Fibroblast of skin of scalp (primary cell): ENCODE measurements at places on chromosomes 3 and 15.

- peak; percentile 56 for DNase-seq
Observed at GRCh38 chr15:96046620-96047240, 283.8 kb upstream of the NR2F2 start.

- peak; percentile 75 for DNase-seq
Observed at GRCh38 chr3:157417247-157417646, 19.4 kb upstream of the PTX3 start.

- DNase-seq: no peak
Observed at GRCh38 chr3:193899001-193899400, 236.9 kb upstream of the HES1 start.

GRCh38 chr3:161096771-161097367 lies 8.3 kb downstream of the B3GALNT1 start:
- DNase-seq: no peak

- peak; percentile 92 for DNase-seq
Observed at GRCh38 chr3:147038481-147038880, 367.9 kb downstream of the ZIC4 start.

GRCh38 chr3:119140466-119140865 lies 5.5 kb upstream of the TEX55 start:
- peak; percentile 9 for DNase-seq

GRCh38 chr3:121855555-121855954 lies 20.5 kb downstream of the EAF2 start:
- no peak for DNase-seq

GRCh38 chr15:40468898-40469331 lies 1.9 kb upstream of the CHST14 start:
- no peak for DNase-seq

GRCh38 chr3:156150434-156151066 lies 30.2 kb downstream of the KCNAB1 start:
- DNase-seq: peak; percentile 67

DNA sequence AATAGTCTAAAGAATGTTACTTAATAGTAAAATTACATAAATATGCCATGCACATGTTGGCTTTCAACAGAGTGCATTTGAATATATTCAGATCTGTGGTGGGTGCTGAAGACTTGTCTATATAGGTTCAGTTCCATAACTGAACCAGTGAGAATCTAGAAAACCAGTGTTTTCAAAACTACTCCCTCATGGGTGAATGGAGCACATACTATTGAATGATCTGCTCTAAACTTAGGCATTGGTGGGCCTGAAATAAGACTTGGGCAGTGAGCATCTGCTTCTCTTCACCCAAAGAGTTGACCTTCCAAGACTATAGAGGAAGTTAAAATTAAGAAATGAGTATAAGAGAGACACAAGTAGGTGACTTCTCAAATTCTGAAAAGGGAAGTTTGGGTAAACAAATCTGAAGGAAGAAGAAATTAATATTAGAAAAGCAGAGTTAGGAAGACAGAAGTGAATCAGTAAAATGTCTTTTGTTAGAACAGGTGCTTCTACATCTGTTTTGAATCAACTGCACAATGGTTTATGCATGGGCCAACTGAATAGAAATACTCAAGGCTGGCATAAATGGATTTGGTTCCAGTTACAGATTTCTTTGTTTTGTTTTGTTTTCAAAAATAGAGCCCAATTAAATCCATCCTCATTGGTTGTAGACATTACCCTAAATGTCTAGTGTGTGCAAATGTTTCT lies 19.3 kb downstream of the ALCAM start:
- DNase-seq: no peak

DNA sequence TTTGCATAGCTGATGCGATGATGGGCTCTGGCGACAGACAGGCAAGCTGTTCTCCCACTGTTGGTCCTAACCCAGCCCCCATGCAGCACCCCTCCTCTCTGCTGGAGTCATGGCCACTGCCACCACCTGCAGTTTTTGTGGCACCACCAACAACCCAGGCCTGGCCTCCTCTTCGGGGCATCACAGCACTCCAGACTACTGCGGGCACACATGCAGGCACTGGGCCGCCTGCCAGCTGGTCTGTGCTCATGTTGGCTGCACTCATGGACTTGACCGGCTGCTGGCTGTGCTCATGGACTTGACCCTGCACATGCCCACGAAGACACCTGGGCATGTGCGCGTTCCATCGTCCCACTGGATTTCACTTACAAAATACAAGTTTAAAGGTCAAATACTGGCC lies 130.9 kb upstream of the TMEM108 start:
- DNase-seq: no peak

GRCh38 chr3:28601291-28601690 lies 252.7 kb upstream of the AZI2 start:
- DNase-seq: no peak

DNA sequence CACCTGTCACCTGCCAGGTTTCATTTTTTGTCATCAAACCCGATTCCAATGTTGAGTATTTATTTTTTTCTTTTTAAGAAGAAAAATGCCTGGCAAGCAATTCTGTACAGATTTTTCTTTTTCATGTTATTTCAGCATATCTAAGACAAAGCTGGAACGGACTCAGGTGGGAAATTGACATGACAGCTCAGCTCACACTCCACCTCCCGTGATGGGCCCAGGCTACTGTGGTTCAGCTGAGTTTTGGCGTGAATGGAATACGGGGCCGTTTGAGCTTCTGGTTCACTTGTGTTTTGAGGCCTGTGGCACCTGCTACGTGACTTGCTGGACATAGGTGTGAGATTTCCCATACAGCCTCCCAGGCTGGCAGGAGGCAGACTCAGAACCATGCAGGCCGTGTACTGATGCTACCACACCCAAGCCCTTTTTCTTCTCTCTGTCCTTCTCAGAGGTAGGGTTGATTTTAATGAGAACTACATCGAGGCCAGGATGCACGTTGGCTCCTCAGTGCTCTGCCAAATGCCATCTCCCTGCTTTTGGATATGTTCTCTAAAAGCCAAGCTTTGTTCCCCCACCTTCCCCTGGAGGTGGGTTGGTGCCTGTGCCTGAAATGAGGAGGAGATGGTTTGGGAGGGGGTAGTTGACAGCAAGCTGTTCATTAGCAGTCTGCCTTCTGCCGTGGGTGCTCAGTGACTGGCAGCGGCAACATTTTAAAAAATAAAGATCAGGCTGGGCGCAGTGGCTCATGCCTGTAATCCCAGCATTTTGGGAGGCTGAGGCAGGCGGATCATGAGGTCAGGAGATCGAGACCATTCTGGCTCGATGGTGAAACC lies 48.7 kb downstream of the TRAK1 start:
- DNase-seq: no peak

DNA sequence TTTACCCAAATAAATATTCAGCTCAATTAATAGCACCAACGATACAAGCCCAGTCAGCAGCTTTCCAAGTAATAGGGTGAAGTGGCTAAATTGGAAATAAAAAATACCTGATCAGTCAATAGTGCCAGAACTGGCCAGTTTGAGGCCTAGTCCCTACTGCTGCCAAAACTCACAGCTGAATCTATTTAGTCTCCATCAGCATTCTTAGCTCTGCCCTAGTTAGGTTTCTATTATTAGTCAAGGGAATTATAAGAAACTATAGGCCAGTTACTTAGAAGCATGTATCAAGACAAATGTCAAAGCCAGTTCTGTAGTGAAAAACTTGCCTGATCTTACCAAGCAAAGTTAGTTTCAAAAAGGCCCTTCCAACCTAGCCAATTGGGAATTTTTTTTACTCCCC lies 146.2 kb upstream of the ZBTB20 start:
- no peak for DNase-seq
